ENCODE measurements at places on chromosomes 12 and 14.

GRCh38 chr14:77037938-77038568 lies 9.5 kb upstream of the IRF2BPL start:
- no peak for DNase-seq

DNA sequence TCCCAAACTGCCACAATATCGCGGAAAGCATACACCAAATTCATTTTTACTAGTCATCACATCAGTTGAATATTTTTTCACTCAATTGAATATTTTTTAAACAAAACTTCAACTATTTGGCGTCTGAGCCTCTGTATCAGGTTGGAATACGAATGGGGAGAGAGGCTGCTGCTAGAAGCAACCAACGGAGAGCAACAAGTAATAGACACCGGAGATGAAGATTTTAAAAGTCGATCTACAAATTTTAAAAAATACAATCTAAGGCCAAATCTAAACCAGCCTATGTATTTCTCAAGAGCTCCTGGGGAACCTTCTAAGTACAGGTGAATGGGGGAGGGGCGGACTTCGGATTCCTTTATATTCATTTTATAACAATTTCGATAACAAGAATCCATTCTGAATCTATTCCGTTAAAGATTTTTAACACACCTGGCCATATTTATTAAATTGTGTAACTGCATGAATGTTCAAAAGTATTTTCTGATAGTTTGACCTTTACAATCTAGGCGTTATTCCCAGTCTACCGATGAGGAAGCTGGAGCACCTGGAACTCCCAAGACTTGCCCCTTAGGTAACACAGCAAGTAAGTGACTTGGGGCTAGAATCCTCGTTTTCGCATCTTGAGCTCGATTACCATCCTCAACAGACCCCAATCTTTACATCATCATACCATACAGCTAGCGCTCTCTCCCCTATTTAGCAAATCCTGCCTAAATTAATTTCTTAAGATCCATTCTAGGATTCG lies 1.2 kb downstream of the GNPNAT1 start:
- no peak for DNase-seq

GRCh38 chr12:64269161-64269560 lies 47.1 kb upstream of the KICS2 start:
- no peak for DNase-seq

DNA sequence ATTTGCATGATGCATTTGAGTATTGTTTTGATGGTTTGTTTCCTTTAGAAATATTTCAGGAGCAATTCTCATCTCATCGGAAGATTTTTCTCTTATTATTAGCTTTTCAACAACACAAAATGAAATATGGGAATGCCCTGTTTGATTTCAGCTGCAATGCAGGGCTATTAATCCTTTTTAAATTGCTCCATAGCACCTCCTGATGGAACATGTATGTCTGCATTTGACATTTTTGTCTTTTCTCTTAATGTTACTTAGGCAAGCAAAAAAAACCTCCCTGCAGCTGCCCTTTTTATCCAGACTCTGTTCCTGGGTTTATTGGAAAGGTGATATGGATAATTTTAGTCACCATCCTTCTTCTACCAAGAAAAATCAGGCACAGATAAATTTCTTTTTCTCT lies 895.8 kb downstream of the RPS29 start:
- DNase-seq: no peak

- DNase-seq: no peak
These were observed 1095.2 kb downstream of the FSCB start for GRCh38 chr14:43411841-43412240.

DNA sequence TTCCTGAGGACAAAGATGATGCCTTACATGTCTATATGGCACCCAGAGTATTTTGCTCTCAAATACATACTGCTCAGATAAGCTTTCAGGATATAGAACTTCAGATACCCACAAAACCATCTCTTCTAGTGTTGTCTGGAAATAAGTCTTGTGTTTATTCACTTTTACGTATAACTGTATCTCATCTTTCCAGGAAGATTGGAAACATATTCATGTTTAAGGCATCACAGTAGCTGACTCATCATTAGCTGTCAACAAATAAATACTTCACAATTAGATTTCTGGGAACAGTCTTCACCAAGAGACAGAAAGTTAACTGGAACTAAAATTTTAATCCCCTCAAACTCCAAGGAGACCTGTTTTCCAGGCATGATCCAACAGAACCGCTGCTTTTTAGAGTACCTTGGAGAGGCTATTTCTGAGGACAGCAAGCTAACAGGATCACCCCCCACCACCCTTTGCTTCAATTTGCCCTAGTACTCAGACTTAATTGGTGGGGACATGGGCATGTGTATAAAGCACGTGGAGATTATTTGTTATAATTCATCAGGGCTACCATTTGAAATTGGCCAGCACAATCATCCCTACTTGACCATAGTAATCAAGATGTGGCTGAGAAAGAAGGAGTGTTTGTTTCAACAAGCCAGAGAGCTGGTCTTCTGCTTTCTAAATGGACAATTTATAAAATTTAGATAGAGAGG lies 129.3 kb upstream of the HIF1A start:
- no peak for DNase-seq

- no peak for DNase-seq
These were observed 7.0 kb upstream of the UBE2N start for GRCh38 chr12:93448796-93449195.

DNA sequence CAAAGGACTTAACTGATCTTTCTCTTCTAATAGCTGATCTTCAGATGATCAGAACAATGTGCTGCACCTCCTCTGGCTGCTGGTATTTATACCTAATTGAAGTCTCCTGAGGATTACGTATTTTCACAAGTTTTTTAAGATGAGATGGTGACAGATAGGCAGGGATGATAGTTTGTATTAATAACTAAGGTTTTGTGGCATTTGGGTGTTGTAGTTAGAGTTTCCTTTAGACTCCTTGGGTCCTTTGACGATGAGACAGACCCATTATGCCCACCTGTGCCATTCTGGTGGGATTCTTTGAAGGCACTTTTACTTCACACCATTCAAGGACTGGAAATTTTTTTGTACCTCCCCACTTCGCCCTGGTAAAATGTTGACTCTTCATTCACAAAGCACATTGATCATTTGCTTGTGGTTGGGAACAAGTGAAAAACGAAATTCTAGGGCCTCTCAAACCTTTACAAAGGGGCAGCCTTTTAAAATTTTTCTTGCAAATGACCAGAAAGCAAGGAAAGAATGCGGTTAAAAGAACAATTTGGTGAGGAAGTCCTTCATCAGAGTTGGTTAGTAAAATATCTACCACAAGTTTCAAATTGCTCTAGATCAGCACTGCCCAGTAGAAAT lies at the start of gene IFNG:
TSS of gene IFNG (minus strand) at position 60 of the 624 bp plus-strand sequence. CDS start 125 bp downstream, outside the sequence.
- DNase-seq: no peak

DNA sequence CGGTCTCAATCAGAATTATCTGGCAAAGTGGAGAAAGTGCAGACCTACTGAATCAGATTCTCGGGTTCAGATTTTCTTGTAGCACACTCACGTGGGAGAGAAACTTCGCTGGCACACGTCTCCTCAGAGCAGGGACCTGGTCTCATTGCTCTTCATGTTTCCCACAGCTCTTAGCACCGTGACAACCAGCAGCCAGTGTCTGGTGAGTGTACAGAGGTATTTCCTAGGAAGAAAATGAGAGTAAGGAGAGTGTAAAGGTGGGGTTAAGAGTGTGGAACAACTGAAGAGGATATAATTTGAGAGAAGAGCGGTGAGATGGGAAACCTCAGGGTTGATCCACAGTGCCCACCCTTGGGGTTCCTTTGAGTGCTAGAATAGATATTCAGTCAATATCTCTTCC lies 89.2 kb downstream of the ARF6 start:
- no peak for DNase-seq

- DNase-seq: no peak
These were observed 24.7 kb upstream of the SGPP1 start for GRCh38 chr14:63752449-63753169.

DNA sequence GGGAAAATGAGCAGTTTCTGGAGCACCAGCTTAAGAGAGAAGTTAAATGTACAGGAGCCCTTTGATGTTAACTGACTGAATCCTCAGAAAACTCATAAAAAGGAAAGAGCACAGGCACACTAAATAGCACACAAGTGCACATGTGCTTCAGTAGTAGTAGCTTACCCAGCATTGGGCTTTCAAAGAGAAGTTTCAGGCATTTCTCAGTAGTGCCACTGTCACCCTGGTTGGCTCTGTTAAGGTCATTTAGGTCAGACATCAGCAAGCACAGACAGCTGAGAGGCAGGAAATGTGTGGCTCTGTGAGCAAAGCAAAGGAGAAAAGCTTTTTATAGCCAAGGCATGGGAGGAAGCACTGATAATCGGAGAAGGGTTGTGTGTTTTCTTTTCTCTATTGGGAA lies 96.3 kb upstream of the HIF1A start:
- no peak for DNase-seq

DNA sequence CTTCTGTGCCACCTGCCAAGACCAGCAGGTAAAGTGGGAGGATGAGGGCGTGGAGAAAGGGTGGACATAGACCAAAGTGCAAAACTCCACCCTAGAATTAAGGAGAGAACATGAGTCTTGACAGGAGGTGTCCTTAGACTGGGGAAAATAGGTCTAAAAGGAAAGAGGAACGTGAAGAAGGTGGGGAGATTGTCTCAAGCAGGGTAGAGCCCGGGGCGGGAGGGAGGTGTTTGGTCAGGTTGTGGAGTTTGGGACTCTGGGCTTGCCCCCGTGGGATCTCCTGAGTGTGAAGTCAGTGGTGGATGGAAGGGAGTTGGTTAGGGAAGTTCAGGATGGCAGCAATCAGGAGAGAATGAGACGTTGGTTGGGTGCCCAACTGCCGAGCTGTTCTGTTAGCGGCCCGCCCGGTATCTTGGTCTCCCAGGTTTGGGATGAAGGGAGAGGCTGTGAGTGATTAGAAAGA lies 386 bp downstream of the DGKA start:
- no peak for DNase-seq

- no peak for DNase-seq
These were observed 50.8 kb upstream of the AP4S1 start for GRCh38 chr14:30974628-30975027.

- no peak for DNase-seq
These were observed 12.4 kb downstream of the PAPLN start for GRCh38 chr14:73249564-73250316.

- DNase-seq: no peak
These were observed 68.8 kb downstream of the CLMN start for GRCh38 chr14:95250936-95251335.

- DNase-seq: no peak
These were observed 43.6 kb downstream of the AREL1 start for GRCh38 chr14:74669256-74669655.

DNA sequence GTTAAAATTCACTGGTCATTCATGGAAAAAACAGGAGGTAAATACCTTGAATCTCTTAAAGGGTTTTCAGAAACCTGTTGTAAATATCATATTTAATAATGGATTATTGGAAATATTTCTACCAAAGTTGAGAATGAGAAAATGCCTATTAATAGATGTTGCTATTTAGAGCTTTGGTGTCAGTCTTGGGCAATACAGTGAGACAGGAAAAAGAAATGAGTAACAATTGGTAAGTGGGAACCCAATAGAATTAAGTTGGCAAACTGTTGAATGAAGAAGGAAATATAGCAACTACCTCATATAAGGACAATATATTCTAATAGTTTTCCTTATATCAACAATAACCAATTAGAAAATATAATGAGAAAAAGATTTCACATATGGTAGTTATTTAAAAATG lies 78.0 kb downstream of the ATF7IP start:
- no peak for DNase-seq

- no peak for DNase-seq
These were observed 183.8 kb downstream of the STXBP6 start for GRCh38 chr14:24866067-24866639.

GRCh38 chr12:59386236-59386635 lies 209.6 kb upstream of the SLC16A7 start:
- no peak for DNase-seq
